IMR-90 (cell line): ENCODE measurements at places on chromosomes 11 and 22. TPM values are rescaled to one million over a fixed set of nuclear protein-coding genes. Genes with fewer than 3 reads are reported as not detected.

ARHGEF17 gene
- total RNA-seq, result 19.4 and 21.7 TPM in 2 replicates

DNA sequence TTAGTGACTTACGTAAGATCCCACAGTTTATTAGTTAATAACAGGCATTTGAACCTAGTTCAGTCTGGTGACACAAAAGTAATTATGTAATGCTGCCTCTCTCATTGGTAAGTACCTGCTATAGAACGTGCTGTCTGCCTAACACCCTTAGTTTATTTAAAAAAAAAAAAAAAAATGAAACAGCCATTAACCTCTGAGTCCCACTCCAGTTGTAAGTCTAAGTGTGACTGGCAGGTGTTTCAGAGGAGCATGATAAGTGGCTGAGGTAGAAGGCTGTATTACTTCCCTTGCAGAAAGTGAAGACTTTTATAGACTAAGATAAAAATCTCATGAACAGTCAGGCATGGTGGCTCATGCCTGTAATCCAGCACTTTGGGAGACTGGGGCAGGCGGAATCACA lies 140.5 kb downstream of the TRIM44 start:
- DNase-seq, result no peak

DNA sequence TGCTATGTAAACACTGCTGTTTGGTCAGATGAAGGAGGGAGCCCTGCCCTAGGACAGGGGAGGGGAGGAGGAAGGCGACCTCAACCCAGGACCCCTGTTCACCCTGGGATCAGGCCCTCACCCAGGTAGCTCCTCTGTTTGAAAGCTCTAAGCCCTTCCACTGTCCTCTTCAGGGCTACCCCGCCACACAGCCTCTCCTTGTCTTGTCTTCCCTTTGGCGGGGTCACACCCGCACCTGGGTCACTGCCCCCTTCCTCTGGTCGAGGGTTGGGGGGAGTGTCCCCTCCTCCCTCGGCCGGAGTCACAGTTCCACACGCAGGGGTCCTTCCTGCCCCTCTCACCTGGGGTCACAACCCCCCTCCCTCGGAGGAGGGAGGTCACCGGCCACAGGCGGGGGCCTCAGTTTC lies 463 bp upstream of the PTPMT1 start:
- DNase-seq, result no peak

GRCh38 chr11:57320719-57321387 lies 3.9 kb downstream of the TNKS1BP1 start:
- DNase-seq, result no peak

DNA sequence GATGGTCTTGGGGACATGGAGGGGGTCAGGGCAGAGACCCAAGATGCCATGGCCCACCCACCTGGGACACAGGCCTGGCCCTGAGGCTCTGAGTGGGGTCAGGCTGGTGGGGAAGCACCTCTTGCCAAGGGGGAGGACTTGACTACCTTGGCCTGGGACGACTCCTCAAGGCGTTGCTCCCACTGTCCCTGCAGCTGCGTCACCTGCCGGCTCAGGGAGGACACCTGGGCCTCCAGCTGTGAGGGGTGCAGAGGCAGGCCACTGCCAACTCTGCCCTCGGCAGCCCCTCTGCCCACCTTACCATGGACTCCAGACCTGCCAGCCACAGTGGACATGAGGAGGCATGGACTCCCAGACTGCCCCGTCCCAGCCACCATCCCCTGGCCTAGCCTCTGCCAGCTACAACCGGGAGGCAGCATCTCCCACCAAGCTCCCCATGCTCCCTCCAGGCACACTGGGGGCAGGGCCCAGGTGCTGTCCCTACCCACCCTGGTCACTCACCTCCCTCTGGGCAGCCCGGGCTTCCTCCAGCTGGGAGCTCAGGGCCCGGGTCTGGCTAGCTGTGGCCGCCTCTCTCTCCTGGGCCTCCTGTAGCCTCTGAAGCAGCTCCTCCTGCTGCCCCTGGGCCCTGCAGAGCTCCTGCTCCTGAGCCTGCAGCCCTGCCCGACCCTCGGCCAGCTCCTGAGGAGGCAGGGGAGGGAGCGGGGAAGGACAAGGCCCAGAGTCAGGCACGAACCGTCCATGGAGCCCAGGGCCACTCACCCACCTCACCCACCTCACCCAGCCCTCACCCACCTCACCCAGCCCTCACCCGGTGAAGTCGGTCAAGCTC lies 8.6 kb downstream of the CDC42BPG start:
- DNase-seq, result no peak

GRCh38 chr22:46295277-46295971 lies 1.2 kb upstream of the GTSE1 start:
- no peak for DNase-seq
